ENCODE measurements at places on chromosomes 2 and 18. TPM values are rescaled to one million over a fixed set of nuclear protein-coding genes. Genes with fewer than 3 reads are reported as not detected.

The SAG gene
- not detected for polyA plus RNA-seq

The CCDC121 gene
- 2.4 TPM for polyA plus RNA-seq

The FBLN7 gene
- not detected for polyA plus RNA-seq

The HOXD12 gene
- not detected for polyA plus RNA-seq

The GREB1 gene
- polyA plus RNA-seq = 0.46 TPM

The FEV gene
- 0.77 TPM for polyA plus RNA-seq

The LHCGR gene
- not detected for polyA plus RNA-seq

The CHN1 gene
- polyA plus RNA-seq = 3.6 TPM

The PLEKHH2 gene
- 1.7 TPM for polyA plus RNA-seq

The ADAM23 gene
- 1.6 TPM for polyA plus RNA-seq

The COX5B gene
- 596 TPM for polyA plus RNA-seq
